ENCODE measurements at places on chromosomes 1 and 21. TPM values are rescaled to one million over a fixed set of nuclear protein-coding genes. Genes with fewer than 3 reads are reported as not detected.

GRCh38 chr21:31162079-31162699 is 123.9 kb upstream of the KRTAP19-8 start:
- no peak for DNase-seq

DNA sequence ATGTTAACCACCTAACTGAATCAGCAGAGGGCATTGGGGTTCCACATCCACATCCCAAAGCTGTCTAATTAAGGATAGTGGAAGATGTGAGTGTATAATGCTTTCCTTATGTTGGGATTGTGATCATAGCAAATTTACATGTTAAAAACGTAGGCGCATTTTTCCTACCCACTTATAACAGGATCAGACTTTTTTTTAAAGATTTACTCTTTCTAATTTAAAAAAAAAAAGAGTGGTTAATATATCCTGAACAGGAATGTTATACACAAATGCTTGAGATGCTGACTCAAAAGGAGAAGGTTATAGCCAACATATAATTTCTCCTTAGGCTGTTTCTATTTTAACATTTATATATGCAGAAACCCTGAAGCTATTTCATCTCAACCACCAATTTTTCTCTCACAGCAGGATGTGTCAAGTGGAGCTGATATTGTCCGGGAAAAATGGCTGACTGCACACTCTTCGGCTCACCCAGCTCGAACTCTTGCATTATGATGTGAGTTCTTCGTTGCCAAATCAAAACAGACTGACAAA is 40.3 kb downstream of the RGS5 start:
- no peak for DNase-seq

DNA sequence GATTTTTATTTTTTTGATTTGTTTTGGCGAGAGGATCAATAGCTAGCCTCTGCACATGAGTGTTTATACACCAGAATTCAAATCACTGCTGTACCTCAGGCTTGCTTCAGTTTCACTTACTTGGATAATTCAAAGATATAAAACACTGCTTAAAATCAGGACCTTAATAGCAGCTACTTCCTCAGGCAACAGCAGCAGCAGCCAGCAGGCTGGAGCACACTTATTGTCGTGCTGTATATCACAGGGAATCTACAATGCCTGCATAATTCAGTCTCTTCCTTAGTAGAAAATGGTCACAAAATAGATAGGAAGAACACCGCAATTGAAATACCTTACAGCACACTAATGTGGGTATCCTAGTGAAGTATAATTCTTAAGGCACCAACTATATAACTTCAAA is 497.3 kb downstream of the NEGR1 start:
- no peak for DNase-seq

DNA sequence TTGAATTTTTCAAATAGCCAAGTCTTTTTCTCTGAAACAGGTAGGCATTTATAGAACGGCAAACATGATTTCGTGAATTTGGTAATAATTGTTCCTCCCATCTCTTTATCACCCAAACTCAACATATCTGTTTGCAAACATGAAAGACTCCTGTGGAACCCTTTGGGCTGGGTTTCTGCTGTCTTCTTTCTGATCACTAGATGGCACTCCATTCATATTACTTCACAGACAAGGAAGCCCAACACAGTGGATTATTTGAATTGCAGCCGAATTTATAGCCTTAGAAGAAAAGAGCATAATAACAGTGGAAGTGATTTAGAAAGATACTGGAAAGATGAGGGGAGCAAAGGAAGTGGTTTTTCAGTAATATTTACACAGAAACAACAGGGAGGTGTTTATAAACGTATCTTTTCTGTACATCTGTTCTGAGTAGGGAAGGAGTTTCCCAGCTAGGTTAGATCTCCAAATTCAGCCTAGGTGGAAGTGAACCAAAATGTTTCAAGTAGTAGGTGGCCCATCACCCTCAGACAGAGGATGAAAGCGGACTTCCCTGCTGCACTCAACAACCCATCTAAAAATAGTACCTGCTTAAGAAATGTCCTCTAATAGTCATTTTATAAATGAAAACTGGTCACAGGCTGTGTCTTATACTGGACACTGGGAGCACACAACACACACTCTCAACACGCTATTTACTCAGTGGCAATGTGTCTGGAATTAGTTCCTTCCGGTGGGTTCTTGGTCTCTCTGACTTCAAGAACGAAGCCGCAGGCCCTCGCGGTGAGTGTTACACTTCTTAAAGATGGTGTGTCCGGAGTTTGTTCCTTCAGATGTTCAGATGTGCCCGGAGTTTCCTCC is 67.6 kb downstream of the MAP3K21 start:
- DNase-seq: peak; percentile 62

DNA sequence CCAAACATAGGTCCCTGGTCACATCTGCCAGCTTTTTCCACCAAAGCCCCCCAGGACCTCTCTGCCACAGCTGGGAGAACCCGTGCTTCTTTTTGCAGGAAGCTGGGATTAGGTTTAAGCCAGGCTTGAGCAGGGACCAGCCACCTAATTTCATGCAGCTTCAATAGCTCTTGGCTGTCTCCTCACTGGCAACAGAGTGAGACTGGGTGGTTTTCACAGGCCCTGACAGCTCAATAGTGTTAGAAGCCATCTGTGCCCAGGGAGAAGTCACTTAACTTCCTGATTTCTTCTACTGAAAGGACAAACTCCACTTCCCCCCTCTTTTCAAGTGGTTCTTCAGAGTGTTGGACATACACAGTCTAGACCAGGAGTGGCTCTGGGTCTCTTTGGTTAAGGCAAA is 20.4 kb upstream of the SRSF4 start:
- DNase-seq: no peak

- no peak for DNase-seq
Observed at GRCh38 chr1:184743062-184743756, 11.4 kb downstream of the EDEM3 start.

DNA sequence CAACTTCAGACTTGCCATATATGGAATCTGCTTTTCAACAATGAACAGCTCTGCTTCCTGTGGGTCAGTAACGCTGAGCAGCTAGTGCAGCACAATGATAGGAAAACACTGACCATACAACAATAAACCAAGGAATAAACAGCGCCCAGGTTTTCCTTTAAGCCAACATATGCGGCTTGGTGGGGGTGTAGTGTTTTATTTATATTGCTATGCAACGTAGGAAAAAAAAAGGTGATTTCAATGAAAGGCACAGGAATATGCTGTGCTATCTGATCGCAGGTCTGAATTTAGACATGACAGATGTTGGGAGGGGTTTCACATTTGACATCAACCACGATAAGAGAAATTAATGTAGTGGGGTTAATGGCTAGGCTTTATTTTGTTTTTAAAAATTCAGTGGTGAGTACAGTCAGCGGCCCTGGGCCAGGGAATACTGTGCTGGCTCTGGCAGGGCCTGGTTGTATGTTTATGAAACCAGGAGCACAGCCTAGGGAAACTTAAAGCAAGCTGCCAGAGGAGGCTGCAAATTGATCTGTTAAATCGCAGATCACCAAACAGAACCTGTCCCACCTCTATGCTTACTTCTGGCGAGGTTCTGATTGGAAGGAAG is 4.3 kb downstream of the TSPAN2 start:
- DNase-seq: no peak

DNA sequence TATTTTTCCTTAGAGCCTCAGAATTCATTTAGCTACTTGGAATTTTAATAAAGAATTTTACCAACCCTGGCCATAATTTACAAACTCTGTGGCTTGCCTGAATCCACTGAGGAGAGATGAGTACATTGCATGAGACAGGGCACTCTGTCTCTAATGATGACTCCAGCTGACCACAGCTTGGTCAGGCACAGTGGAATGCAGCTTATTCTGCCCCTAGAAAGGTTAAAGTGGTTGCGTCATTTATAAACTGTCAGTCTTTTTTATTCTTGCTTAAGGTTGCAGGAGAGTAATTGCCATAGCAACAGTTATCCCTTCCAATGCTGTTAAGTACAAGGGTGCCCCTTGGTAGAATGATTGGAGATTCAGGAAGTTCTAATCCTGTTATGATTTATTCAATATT is 28.3 kb downstream of the PDE4B start:
- peak; percentile 80 for DNase-seq

GRCh38 chr1:162772571-162773154 is 17.8 kb upstream of the HSD17B7 start:
- no peak for DNase-seq

GRCh38 chr1:89546082-89546889 is 21.7 kb downstream of the LRRC8B start:
- no peak for DNase-seq

DNA sequence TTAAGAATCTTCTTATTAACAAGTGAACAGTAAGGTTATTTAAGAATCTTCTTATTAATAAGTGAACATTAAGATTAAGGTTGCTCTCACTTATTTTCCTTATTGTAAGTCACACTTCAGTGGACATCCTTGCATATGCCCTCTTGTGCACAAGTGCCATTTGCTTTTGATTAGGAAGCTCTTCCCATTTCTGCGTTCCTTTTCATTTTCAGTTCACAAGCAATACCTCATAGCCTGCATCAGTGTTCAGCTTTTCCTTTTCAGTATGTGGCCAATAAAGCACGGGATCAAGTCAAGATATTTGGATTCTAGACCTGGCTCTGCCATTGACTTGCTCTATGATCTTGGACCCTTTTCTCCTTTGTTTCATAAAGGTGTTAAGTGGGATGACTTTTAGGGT is 158.7 kb downstream of the DISP1 start:
- no peak for DNase-seq

GRCh38 chr1:27603309-27603680 is 649 bp downstream of the AHDC1 start:
- DNase-seq: no peak

DNA sequence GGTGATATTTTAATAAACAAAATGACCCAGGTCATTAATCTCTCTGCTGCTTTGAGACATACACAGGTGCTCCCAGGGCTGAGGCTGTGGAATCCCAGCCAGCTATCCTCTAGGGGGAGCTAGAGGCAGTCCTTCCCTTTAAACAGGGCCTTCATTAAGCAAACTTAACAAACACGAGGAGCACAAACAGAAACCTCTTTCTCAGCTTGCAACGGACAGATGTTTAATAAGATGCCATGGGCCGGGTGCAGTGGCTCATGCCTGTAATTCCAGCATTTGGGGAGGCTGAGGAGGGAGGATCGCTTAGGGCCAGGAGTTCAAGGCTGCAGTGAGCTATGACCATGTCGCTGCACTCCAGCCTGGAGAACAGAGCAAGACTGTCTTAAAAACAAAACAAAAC is 106.7 kb downstream of the HIVEP3 start:
- peak; percentile 80 for DNase-seq

DNA sequence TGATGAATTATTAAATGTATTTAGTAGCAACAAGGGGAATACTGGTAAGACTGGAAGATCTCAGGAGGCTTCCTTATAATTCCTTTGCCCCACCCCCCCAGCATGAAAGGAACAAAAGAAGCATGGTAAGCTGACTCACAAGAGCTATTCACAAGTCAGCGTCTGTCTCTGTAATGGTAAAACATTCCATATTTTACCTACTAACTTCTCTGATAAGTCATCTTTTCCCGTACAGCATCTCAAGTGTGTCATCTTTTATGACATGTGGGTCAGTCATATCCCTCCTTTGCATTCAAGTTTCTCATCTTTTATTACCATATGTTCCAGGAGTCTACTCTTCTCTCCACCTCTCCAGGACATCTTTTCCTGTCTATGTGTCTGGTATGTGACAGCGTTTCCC is 241.3 kb downstream of the PLA2G4A start:
- no peak for DNase-seq

DNA sequence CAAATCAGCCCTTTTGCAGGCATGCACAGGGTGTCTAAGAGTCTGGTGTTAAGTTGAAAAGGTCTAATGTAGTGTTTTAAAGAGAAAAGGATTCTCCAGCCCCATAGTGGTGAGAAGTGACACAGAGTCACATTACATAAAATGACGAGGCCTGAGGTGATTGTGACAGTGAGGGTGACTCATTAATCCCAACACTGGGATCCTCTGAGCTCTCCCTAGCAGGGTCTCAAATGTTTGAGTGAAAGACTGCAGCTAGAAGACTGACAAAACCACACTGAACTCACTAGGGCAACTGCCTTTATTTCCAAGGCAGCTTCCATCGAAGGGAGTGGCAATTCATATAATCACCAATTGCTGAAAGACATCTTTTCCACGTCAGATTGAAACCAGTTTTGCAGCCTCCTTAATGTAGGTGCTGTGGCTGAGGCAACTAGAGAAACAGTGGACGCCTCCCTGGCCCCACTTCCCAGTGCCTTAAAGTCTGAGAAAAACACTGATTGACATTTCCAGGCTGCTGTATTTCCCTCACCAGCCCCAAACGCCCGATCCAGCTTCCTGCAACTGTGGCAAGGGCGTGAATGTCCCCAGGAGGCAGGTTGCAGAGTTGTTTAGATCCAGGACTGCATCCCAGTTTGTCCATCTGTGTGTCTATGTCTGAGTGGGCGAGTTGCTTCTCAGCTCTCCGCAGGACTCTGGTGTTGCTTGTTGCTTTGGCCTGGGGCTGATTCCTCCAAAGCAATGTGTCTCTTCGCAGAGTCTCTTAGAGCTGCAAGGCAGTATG is 81.4 kb downstream of the RUNX1 start:
- DNase-seq: peak; percentile 30

DNA sequence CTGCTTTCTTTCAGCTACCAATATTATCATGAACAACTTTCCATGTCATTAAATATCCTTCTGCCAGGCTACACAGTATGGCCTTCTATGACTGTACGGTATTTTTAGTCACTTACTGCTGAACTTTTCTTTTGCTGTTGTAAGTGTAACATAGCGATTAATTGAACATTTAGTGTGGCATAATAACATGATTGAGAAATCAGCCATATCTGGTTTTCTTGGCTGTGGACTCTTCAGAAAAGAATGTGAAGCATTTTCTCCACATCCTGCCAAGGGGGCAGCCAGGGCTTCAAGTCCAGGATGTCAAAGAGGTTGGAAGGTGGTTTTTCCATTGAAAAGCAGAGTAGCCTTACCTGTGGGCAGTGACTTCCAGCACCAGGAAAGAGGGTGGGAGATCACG is 8.8 kb upstream of the AHCYL1 start:
- peak; percentile 77 for DNase-seq

- no peak for DNase-seq
Observed at GRCh38 chr1:109306832-109307273, at the start of gene MYBPHL. Gene MYBPHL, minus strand, starts transcription at chr1:109307011. Its CDS starts 20 bp downstream, at chr1:109306991.

GRCh38 chr1:175419684-175420517 is 227.3 kb upstream of the KIAA0040 start:
- no peak for DNase-seq

DNA sequence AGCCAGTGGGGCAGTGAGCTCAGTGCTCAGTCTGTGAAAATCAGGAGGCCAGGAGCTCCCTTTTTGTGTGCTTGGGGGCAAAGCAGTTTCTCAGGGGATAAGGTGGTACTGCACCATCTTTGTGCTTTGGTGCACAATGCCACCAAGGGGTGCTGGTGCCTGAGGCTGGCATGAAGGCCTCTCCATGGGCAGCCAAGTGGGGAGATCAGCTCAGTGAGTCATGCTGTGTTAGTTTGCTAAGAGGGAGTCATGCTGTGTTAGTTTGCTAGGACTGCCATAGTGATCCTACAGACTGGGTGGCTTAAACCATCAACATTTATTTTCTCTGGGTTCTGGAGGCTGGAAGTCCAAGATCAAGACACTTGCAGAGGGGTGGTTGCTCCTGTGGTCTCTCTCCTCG is 428.1 kb downstream of the PRDM2 start:
- DNase-seq: no peak

GRCh38 chr1:77539519-77540142 is 142.8 kb downstream of the ZZZ3 start:
- DNase-seq: peak; percentile 97

IVL gene
- total RNA-seq: not detected

ERICH3 gene
- 0.29 TPM for total RNA-seq

S100B gene
- total RNA-seq: not detected

TMEM183A gene
- total RNA-seq: 82.8 TPM

CORT gene
- total RNA-seq: not detected

NPL gene
- total RNA-seq: 2.5 TPM

ABCG1 gene
- total RNA-seq: 9.0 TPM

Data from H4 (cell line).